ENCODE measurements at places on chromosomes 16 and 17.

GRCh38 chr17:385178-385835 lies 32.7 kb upstream of the RPH3AL start:
- no peak for DNase-seq

DNA sequence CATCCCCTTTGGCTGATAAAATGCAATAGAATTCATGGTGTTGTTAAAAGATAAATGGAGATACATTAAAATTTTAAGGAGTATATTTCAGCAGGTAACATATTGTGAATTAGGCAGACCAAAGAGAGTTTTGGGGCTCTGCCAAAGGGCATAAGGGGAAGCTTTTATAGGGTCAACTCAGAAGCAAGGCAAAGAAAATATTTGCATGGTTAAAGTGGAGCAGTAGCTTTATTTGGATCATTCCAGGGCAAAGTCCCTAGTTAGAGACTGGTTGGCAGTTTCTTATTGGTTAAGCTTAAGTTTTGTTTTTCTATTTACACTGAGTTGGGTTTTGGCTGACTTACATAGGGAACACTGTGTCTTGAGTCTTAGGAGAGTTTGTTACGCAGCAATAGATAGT lies 75.1 kb upstream of the CA10 start:
- no peak for DNase-seq

DNA sequence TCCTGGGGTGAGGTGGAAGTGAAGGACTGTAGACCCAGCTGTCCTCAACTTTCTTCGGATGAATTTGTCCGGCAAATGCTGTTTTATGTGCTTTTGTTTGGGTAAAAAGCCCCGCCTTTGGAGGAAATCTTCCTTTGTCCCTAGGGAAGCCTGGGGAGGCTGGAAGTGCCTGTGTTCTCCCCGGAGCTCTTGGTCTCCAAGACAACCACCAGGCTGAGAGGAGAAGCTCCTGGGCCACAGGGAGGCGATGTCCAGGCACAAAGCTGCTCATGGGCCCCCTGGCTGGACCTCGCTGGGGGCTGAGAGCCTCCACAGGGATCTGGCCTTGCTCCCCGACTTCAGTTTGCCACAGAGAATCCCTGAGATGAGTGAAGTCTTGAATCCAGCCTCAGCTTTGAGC lies 293.1 kb upstream of the N4BP1 start:
- DNase-seq, result no peak

- no peak for DNase-seq
Measured at GRCh38 chr17:31570951-31571892, 179.7 kb downstream of the RAB11FIP4 start.

DNA sequence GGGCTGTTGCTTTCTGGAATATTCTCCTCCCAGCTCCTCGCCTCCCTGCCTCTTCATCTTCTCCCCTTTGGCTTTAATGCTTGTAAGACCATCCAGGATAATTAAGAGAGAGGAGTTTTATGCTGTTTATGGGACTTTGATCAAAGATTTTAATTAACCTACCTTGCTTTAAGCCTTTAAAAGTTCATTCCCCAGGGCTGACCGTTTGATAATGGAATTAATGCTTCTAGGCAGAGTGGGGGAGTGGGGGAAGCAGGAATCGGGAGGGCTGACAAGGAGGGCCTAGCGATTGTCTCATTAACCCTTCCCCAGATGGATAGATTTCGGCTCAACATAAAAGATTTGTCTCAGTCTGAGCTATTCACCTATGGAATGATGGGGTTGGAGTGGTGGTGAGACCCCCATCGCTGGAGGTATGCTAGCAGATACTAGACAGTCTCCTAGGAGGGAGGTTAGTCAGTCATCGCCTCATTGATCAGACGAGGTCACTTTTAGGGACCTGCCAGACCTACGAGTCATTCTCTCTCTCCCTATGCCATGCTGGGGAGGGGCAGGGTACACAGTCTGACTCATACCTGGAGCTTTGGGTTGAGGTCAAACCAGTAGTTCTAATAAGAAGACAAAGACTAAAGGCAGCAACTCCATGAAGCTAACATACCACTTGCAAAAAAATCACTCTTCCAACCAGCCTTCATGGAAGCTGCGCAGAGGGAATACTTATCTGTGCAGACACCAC lies 236.6 kb upstream of the NLRP1 start:
- no peak for DNase-seq

DNA sequence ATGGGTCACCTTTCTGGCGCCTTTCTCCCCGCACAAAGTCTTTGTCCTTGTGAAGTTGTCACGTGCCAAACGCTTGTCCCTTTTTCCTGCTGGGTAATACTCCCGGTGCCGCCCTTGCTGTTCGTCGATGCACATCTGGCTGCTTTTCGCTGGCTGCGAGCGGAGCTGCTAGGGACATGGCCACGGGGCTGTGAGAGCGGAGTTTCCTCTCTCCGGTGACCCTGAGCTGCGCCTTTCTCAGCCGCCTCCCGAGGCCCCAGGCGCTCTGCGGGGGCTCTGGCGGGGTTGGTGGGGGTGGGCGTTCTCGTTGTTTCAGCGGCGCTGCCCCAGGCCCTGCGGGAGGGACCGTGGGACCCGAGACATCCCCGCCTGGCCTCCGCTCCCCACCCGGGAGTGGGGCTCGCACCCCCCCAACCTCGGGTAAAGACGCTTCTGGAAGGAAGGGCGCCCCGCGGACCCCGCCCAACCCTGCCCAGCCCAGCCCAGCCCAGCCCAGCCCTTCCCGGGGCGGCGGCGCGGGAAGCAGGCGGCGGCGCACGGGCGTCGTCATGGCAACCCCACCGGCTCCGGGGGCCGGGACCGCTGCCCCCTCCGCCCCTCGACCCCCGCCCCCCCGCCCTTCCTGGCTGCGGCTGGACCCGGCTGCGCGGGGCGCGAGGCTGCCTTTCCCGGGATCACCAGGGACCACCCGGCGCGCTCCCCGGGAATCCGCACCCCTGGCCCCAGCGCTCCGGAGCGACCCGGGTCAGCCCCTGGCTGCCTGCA lies 12.3 kb downstream of the CHMP6 start:
- no peak for DNase-seq

Measured in DMS153 (cell line).